Activated CD8-positive, alpha-beta memory T cell treated with anti-CD3 and anti-CD28 coated beads for 24 hours (primary cell): ENCODE measurements at places on chromosomes 5 and 9.

- DNase-seq = peak; percentile 88
Measured at GRCh38 chr9:35616681-35617459, 1.3 kb downstream of the CD72 start.

- no peak for DNase-seq
Measured at GRCh38 chr9:91710158-91710557, 239.9 kb downstream of the ROR2 start.

DNA sequence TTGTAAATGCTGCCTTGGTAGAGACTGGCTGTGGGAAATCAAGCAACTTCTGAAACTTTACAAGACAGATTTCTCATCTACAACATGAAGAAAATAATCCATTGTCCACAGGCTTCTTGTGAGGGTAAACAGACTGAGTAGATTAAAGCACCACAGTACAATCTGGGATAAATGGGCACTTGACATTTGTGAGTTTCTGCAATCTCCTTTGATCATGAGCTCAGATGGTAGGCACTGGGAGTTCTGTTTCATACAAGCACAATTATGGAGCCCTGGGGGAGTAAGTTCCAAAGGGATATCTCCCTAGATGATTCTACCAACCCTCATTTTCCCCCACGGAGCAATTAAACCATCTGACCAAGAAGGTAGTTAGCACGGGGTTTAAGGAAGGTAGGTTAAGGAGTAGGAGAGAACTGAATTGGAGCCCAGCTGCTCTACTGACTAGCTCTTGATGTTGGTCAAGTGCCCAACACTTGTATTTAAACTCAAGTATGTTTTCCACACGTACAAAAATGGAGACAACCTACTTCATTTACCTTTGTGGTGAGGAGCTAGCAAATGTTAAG is 479.5 kb upstream of the TNC start:
- no peak for DNase-seq

DNA sequence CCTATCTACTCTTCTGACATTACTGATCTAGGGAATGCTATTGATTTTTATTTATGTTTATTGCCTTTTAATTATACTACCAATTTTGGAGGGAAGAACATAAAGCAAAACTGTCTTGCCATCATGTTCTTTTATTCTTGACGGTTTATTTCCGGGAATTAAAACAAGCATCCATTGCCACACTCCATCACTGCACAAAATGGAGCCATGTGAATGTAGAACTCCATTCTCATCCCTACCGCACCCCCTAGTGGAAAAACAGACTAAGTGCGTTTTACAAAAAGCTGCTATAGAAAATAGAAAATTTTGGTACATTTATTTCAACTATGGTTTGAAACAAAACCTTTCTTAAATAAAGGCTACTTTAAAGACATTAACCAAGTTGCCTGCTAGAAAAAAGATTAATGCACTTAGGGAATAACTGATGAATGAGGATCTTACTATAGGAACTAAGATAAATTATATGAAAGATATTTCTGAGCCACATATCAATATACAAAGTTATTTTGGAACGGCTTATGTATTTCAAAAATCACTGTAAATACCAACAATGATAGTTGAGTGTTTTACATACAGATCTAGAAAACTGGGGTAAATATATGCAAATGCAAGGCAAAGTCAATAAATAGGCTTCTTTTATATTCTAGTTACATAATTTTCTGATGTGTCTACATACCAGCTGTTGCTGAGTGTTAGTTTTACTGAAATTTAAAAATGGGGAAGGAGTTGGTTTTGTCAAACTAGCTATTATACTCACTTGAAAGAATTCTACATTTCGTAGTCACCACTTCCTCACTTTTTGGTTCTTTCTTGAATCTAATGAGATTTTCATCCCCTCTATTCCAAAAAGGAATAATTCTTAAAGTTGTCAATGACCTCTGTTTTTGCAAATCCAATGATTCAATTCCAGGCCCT is 26.5 kb downstream of the OXCT1 start:
- DNase-seq = no peak

DNA sequence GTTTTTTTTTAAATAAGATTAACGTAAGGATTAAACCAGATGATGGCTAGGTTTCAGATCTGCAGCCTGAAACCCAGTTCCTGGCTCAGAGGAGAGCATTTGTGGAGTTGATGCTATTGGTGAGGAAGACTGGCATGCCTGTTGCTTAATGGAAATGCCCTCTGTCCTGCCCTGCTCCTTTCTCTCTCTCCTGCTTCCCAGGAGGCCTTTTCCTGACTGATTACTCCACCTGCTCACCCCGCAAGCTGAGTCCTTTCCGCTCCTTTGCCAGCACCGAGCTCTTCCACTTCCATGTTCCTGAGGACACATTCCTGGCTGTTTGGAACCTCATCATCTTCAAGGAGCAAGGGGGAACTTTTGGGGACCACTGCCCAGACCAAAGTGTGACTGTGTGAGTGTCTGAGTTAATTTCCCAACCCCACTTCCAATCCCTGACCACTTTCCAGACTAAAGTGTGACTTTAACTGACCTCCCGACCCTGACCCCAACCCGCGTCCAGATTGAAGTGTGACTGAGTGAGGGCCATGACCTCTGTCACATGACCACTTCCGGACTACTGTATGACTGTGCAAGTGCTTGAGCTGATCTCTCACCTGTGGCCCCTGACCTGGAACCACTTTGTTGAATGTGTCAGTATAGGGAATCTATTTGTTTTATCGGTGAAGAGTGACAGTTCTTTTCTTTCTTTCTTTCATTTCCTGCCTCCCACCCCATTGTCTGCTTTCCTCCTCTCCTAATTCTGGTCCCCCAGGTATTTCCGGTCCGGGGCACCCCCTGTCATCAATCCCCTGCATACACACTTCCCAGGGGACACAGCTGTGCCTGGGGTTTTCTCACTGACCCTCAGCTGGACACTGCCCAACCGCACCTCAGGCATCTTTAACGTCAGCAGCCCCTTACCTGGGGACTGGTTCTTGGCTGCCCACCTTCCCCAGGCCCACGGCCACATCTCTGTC is 5.5 kb downstream of the TMEM8B start:
- no peak for DNase-seq

- peak; percentile 77 for DNase-seq
Measured at GRCh38 chr5:172454358-172455086, at the start of gene SH3PXD2B. TSS of gene SH3PXD2B (minus strand) at chr5:172454525. CDS start at chr5:172454352, 173 bp downstream.

- DNase-seq = no peak
Measured at GRCh38 chr9:114033397-114034103, 44.5 kb downstream of the AMBP start.

GRCh38 chr5:133079048-133079447 is 27.2 kb downstream of the HSPA4 start:
- no peak for DNase-seq

DNA sequence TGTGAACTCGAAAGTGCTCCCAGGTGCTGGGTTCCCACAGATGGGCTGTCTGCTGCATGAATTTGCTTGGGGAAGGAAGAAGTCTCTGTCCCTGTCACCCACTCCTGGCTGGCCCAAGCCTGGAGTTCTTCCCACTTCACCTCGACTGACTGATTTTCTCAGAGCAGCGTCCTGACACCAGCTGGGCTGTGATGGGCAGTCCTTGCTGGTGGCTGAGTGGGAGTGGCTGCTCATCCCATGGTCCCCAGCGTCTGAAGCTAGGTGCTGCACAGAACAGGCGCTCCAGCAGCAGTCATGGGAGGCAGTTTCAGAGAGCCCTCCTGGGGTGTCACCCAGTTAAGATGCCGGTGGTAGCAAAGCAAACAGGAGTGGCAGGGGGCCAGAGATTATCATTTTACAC is 10.1 kb upstream of the NEURL1B start:
- no peak for DNase-seq

DNA sequence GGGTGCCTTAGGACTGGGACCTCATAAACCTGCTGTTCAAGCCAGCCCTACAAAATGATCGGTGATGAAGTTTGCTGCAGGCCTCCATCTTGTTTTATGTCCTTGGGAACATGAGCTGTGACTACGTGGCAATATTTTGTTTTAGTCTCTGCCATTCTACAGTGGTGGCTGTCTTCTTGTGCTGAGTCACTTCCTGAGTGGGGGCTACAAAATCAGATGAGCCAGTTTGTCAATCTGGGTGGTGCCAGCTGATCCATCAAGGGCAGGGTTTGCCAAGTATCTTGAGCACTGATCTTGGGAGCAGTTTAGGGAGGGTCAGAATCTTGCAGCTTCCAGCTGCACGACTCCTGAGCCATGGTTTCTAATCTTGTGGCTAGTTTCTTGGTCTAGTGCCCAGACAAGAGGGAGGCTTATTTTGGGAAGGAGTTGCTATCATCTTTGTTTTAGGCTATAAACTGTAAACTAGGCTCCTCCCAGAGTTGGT is 94.7 kb downstream of the YTHDC2 start:
- DNase-seq = no peak

DNA sequence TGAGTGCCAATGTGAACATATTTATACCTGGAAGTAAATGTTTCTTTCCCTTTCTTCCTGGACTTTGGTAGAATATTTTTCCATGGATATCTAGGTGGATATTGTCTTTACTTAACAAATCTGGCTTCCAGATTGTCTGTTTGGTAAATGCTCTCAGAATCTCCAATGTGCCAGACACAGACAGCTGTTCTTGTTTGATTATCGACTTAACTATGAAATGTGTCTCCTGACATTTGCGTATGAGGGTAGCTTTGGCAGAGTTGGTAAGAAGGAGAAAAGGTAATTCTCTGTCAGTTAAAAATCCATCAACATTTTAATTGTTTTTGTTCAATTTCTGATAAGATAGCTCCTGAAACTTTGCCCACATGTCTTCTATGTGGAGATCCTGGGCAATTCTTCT is 196.4 kb upstream of the NUDT12 start:
- DNase-seq = no peak

DNA sequence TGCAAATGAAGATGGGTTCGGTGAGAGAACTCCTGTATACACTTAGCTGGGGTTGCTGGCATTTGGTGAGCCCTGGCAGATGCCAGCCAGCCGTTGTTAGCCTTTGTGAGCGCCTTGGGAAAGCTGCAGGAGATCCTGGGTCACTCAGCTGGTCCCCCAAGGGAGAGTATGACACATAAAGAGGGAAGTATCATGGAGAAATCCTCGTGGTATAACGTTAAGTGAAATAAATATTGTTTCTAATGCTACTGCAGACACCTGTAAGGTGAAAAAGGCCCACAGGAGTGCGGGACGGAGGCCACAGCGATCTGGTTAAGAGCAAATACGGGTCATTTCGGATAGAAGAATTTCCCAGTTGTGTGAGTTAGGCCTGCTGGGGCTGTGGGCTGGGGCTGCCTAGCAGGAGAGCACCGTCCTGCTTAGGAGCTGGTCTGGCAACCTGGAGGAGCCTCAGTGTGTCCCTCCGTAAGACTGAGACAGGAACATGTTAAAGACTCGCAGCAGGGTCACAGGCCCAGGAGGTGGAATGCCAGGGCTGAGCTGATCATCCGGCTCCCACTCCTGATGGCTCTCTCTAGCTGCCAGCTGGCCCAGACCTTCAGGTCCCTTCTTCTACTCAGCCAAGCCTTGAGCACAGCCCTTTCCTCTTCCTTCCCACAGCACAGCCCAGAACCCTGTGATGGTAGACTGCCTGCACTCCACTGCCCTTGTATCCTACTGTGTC is 4.9 kb downstream of the NKX2-5 start:
- no peak for DNase-seq

DNA sequence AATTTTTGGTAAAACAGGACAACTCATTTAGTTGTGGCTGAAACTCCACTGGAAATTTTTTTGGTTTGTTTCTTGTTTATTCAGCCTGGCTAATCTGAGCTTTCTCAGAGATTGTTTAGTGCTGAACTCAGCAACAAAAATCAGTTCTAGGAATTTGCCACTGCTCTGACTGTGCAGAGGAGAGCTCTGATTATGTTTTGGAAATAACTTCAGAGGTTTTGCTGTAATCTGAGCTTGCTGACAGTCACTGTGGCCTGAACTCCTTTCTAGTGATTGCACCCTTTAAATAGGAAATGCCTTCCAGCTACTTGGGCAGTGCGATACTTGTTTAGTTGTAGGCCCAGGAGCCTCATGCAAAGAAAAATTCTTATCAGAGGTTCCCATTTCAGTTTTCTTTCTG is 60.2 kb downstream of the OSTF1 start:
- no peak for DNase-seq

DNA sequence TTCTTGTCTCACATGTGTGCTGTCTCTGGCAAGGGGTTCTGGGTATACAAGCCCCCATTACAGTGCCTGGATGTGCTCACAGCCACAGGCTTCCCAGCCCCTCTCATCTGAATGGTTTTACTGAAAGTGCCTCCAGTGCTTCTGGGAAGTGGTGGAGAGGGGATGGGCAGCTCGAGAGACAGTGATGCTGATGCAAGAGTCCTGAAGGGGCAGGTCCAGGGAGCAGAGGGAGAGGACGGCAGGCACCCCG is 93.5 kb downstream of the PHF2 start:
- peak; percentile 49 for DNase-seq

- DNase-seq = no peak
Measured at GRCh38 chr5:93452255-93452654, 128.8 kb downstream of the NR2F1-AS1 start.

DNA sequence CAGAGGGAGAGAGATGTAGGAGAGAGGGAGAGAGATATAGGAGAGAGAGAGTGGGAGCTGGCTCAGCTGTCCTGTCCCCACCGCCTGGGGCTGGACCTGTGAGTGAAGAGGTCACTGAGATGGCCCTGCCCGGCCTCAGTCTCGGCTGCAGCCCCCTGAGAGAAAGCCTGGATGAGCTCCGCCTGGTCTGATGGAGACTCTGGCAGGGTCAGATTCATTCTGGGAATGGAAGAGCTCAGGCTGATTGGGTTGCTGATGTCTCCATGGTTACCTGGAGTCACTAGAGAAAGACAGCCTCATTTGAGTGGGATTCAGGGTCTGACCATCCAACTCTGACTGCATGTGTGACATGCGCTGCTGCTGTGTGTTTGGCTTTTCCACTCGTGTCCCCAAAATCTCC is 27.1 kb upstream of the SEMA4D start:
- no peak for DNase-seq

DNA sequence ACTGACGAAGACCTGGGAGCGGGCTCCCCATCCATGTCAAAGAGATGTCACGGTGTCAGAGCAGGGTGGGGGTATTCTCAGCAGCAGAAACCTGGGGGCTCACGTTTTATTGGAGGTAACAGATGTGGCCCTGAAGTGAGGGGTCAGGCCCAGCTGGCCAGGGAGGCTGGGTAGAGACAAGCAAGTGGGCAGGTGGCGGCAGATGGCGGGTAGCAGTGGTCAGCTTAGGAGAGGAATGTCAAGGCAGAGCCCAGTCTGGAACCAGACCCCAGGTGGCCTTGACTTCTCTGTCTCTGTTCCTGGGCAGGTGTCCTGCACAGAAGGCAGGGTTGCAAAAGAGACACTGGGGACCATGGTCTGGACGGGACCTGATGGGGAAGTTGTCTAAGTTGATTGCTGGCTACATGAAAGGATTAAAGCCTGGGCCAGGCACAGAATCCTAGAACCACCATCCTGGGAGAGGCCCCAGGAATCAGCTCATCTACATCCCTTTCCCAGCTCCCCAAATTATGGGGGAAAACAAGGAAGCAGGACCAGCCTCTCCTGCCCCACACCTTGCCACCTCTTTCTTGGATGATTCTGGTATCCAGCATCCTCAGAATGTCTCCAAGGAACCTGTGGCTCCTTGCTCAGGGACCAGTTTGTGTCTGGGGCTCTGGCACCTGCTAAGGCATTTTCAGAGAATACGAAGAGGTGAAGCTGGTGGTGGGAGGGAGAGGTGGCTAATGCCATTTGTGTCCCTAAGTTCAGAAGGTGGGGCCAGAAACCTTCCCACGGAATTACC is 72.5 kb downstream of the AMBP start:
- peak; percentile 35 for DNase-seq

GRCh38 chr9:92980085-92980745 is 32.9 kb downstream of the FGD3 start:
- DNase-seq = no peak
